Articular chondrocyte of knee joint (primary cell): ENCODE measurements at places on chromosomes 1 and 21. TPM values are rescaled to one million over a fixed set of nuclear protein-coding genes. Genes with fewer than 3 reads are reported as not detected.

The ZSWIM5 gene
- 0.26 and 0.86 TPM in 2 replicates for total RNA-seq

The TRIM46 gene
- 2.0 and 3.5 TPM in 2 replicates for total RNA-seq

The IVL gene
- 0.11 TPM in 1 of 2 replicates, not detected in the other for total RNA-seq

The SVBP gene
- 20.3 and 26.3 TPM in 2 replicates for total RNA-seq
